HCT116 (cell line): ENCODE measurements at places on chromosomes 3 and 15. TPM values are rescaled to one million over a fixed set of nuclear protein-coding genes. Genes with fewer than 3 reads are reported as not detected.
A peak's percentile ranks its signal among the peaks of the same experiment; 100 is the strongest.

- peak; percentile 45 for DNase-seq
These were observed 38.6 kb downstream of the FBXL2 start for GRCh38 chr3:33315826-33316225.

GCHFR gene
- total RNA-seq: 1.5 TPM

GRCh38 chr3:178634975-178635374 lies 98.7 kb downstream of the KCNMB2 start:
- DNase-seq: no peak

DNA sequence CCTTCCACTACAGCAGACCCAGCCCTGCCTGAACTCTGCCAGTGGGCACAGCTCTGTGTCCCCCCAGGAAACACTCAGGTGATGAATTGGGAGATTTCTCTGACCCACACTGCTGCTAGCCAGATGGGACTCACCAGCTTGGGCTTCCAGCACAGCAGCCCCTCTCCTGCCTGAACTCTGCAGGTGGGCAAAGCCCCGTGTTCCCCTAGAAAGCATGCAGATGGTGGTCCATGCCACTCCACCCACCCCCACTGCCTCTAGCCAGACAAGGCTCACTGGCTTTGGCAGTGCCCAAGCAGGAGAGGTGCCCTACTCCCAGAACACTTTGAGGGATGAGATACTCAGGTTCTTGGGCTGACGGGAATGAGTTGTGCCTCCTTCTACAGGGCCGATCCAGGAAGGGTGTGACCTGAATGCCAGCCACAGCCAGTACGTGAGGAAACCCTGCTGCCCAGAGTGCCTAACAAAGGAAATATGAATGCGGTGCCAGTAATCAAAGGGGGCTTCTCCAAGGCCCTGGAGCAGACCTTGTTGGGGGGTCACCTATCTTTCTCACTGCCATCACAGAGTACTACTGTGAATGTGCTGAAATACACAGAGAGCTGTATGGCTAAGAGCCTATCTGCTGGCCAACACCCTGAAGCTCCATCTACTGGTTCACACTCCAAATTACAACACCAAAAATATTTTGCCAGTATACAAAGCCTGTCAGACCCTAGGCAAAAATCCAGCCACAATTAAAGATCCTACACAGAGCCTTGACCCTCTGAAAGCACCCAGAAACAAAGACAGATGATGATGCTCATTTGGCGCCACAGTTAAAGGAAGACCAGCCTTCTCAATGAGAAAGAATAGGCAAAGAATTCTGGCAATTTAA lies 61.9 kb downstream of the BTLA start:
- DNase-seq: peak; percentile 19

RPL29 gene
- 1,880 TPM for total RNA-seq

JMJD7 gene
- 13.5 TPM for total RNA-seq

BSN gene
- total RNA-seq: 1.5 TPM

CDHR4 gene
- not detected for total RNA-seq

- no peak for DNase-seq
These were observed 1.8 kb upstream of the PIK3R4 start for GRCh38 chr3:130748467-130748861.

STRC gene
- total RNA-seq: 0.91 TPM

DNA sequence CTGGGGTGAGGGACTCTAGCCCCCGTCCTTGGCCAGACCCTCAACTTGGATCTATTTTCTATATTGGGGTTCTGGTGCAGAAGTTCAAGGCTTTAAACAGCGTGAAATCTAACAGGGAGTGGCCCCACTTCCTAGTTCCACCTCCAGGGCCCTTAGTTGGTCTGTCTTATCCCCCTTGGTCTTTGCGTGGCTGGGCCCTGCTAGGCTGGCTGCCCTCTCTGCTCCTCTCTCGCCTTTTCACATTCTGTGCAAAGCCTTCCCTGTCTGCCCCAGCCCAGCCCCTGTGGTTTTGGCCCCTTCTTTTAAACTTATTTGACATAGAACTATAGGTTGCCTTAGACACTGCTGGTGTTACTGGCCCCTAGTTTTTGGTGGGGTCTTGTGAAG lies 5.6 kb downstream of the PPCDC start:
- no peak for DNase-seq

EIF4E3 gene
- total RNA-seq: 6.0 TPM

DNA sequence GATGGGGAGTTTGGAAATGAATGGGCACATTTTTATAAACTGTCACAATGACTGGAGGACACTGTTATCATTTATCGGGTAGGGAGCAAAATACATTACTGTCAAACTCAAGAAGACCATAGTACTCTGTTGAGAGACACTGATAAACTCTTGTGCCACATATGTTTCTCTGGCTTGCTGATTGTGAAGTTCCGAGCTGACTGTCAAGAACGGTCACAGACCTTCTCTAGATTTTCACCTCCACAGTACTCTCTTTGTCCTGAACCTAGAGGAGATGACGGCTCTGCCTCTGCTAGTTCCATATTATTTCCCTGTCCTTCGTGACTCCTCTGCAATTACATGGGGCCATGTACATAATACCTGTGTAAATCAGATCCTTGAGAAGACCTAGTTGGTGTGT lies 451.9 kb downstream of the LPP start:
- no peak for DNase-seq

POLR2M gene
- total RNA-seq: 86.2 TPM
